ENCODE measurements at places on chromosomes 1 and 21. TPM values are rescaled to one million over a fixed set of nuclear protein-coding genes. Genes with fewer than 3 reads are reported as not detected.

The C1orf87 gene
- polyA plus RNA-seq: not detected

The ETS2 gene
- polyA plus RNA-seq: 59.4 TPM

The RCSD1 gene
- polyA plus RNA-seq: 216 TPM

The CD5L gene
- polyA plus RNA-seq: not detected

The CELSR2 gene
- polyA plus RNA-seq: 0.04 TPM

The SLC26A9 gene
- 0.04 TPM for polyA plus RNA-seq

The KCNA2 gene
- not detected for polyA plus RNA-seq

The TTC34 gene
- 0.03 TPM for polyA plus RNA-seq

The RUNX3 gene
- 6.7 TPM for polyA plus RNA-seq
